ENCODE measurements at places on chromosomes 7 and 10.

DNA sequence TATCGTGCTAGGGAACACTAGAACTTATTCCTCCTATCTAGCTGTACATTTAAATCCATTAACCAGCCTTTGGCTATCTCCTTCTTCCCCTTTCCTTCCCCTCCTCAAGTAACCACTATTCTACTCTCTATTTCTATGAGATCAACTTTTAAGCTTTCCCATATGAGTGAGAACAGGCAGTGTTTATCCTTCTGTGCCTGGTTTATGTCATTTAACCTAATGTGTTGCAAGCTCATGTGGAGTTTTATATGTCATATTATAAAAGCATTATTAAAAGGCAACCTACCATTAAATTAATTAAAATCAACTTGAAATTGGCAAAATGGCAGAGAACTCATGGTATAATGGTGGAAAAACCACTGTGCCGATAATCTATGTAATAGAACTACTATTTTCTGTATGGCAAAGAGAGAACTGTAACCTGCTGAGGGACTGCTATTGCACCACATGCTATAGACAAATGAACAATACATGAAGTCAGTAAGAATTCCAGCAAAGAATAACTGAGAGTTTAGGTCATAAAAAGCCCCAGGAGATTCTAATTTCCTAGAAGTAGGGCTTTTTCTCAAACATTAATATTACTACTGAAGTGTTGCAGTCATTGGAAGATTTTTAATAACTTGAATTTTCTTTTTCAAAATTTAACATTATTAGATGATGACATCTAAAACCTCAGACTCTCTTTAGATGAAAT lies 81.8 kb downstream of the LRRN3 start:
- no peak for DNase-seq

DNA sequence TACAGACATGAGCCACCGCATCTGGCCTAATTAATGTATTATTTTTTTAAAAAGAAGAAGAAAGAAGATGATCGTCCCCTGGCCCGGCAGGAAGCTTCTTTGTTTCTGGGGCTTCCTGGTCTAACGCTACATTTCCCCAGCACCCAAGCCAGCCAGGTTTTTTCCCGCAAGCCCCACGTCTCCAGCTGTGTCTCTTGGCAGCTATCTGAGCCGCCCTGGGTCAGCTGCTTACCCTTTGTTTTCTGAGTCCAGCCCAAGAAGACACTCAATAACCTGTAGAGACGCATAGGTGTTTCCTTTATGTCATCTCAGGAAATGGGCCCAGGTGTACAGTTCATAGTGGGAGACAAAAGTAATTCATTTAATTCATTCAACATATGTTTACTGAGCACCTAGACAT lies 110.2 kb downstream of the MTPAP start:
- DNase-seq: no peak

- DNase-seq: no peak
These were observed 3.8 kb downstream of the EPHB4 start for GRCh38 chr7:100823534-100823933.

GRCh38 chr7:155108144-155108901 lies 38.2 kb downstream of the HTR5A start:
- DNase-seq: no peak

- DNase-seq: no peak
These were observed at the start of gene NPC1L1 for GRCh38 chr7:44541028-44541869. TSS of gene NPC1L1 (minus strand) at chr7:44541330. CDS start at chr7:44541259, 71 bp downstream.

DNA sequence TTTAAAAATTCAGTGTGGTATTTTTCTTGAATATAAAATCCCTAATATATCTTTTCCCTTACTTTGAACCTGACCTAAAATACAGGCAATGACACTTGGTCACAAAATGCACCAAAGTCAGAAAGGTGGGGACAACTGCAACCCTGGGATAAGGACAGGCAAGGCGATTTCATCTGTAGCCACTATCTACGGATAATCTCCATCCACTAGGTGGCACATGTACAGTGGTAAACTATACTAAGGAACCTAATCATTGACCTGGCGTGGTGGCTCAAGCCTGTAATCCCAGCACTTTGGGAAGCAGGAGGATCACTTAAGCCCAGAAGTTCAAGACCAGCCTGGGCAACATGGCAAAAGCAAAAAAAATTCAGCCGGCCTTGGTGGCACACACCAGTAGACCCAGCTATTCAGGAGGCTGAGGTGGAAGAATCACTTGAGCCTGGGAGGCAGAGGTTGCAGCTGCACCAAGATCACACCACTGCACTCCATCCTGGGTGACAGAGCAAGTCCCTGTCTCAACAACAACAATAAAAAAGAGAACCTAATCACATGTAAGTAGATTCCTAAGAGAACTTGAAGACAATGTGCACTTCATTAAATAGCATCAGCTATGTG lies 98.9 kb downstream of the KMT2C start:
- peak; percentile 52 for DNase-seq

GRCh38 chr10:113126229-113127201 lies 176.5 kb downstream of the TCF7L2 start:
- peak; percentile 25 for DNase-seq

Data from CD4-positive, alpha-beta T cell treated with Interleukin-10 for 1 hour (primary cell).